ENCODE measurements at places on chromosomes 12 and 14.

DNA sequence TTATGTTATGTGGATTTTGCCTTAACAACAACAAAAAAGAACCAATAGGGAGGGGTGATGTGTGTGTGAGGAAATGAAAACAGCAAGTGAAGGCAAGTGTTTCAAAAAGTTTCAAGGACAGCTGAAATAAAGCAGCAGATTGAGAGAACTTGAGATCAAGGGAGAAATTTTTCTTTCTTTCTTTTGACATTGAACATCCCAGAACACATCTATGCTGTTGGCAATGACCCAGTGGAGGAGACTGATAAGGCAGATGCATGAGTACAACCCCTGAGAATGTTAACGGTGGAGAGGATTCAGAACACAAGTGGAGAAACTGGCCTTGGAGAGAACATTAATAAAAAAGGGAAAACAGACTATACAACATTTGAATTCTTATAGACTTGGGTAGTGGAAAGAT is 2.9 kb downstream of the LLPH start:
- peak; percentile 36 for DNase-seq

- DNase-seq, result peak; percentile 46
Measured at GRCh38 chr12:111126331-111126730, 206.0 kb upstream of the MYL2 start.

DNA sequence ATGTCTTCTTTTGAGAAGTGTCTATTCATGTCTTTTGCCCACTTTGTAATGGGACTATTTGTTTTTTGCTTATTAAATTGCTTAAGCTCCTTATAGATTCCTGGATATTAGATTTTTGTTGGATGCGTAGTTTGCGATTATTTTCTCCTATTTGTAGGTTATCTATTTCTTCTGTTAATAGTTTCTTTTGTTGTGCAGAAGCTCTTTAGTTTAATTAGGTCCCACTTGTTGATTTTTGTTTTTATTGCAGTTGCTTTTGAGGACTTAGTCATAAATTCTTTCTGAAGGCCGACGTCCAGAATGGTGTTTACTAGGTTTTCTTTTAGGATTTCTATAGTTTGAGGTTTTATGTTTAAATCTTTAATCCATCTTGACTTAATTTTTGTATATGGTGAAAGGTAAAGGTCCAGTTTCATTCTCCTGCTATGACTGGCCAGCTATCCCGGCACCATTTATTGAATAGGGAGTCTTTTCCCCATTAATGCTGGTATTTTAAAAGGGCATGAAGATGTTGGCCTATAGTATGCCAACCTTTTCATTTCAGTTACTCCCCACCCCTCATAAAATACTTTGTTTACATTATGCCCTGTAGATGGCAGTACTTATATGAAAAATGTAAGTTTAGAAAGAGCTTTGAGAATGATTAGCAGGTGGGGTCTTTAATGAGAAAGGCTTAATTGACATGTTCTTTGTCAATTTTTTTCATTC is 62.9 kb upstream of the PSMA6 start:
- DNase-seq, result peak; percentile 73

DNA sequence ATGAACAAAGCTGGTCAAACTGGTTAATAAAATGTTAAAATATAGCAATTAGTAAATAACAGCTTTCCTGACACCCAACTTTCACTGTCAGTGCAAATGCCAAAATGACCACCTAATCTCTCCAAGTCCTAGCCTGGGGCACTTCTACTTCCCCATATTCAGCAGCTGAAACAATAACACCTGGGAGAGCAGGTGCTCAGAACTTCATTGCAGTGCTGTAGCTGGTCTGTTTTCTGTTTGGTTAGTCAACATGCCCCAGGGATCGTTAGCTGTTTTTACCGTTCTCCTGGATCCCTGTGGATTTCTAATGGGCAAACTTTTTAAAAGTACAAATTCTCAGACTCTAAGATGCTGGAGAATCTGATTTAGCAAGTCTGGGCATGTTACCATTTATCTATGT is 759.7 kb downstream of the GALC start:
- no peak for DNase-seq

GRCh38 chr12:115657081-115658013 is 620.1 kb downstream of the MED13L start:
- DNase-seq, result no peak

GRCh38 chr14:101350021-101350420 is 211.3 kb upstream of the DIO3 start:
- DNase-seq, result no peak

DNA sequence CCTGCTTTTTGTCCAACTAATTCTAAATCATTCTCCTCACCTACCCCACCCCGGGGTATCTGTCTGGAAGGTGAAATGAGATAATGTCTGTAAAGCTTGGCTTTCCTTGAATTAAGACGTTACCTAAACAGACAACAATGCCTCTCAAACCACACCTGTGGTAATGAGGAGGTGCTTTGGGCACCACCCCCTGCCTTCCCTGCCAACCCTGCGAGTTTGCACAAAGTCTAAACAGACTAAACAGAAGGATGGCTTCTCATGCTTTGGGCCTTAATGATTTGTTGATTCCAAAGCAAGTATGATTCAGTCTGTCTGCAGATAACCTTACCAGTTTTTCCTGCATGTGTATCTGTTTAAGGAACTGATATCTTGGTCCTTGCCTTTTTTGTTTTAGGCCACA is 82.4 kb downstream of the ZFC3H1 start:
- DNase-seq, result no peak

DNA sequence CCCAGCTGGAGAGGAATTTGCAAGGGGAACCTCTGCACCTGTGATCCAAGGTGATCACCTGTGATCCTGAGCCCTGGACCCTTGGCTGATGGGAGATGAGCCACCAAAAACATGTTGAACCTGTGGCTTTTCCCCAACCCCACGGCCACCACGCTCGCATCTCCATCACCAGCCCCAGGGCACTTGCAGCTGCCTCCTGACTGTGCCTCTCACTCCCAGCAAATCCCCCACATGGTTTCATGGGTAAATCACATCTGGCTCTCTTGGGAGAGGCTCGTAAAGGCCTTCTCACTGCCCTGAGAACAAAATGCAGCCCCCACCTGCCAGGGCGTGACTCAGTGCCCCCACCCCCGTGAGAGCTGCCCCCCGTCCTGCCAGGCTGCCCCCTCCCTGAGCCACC is 76.0 kb downstream of the RFLNA start:
- DNase-seq, result no peak

GRCh38 chr12:127060933-127061332 is 1206.0 kb upstream of the TMEM132C start:
- DNase-seq, result no peak

DNA sequence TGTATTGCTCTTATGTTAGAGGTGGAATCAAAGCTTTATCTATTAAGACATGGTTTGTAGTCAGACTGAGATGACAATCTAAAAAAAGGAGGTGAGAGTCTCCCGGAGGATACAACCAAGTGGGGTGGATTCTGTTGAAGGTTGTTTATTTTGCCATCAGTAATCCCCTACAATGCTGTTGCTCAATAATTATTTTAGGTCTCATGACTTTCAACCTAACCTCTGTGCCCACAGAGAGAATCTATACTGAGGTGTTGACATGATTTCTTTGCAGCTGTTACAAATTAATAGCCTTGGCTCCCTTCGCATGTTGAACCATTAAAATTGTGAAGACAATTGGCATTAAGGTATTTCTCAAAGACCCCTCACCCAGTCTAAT is 28.7 kb upstream of the FOS start:
- DNase-seq, result no peak

DNA sequence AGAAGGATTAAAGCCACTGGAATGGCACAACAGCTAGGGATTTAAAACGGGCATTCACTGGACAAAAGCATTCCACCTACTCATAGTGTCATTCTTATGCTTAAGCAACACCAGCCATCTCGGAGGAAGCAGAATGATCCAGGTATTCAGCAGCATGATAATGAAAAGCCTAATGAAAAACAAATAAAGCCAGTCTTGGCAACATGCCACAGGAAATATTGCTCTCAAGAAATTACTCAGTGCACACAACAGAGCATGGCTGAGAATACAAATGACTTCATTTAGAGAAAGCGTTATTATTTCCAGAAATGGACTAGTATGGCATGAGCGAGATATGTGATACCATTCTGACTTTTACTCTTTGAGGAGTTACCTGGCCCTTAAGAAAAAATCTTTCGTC is 442.2 kb downstream of the APAF1 start:
- no peak for DNase-seq

GRCh38 chr14:76810525-76810924 is 2.2 kb downstream of the ANGEL1 start:
- DNase-seq, result peak; percentile 32

- DNase-seq, result peak; percentile 32
Measured at GRCh38 chr14:22908601-22909000, 10.3 kb downstream of the RBM23 start.

DNA sequence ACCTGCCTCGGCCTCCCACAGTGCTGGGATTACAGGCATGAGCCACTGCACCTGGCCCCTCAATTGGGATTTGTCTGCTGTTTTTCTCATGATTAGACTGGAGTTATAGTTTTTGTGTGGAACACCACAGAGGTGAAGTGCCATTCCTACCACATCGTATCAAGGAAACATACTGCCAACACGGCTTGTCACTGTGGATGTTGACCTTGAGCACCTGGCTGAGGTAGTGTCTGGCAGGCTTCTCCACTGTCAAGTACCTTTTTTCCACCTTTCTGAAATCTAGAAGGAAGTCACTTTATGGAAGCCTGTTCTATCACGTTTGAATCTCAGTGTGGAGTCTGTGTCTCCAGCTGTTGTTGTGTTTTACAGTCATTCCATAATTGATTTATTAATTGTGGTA is 21.4 kb upstream of the SEL1L start:
- no peak for DNase-seq

DNA sequence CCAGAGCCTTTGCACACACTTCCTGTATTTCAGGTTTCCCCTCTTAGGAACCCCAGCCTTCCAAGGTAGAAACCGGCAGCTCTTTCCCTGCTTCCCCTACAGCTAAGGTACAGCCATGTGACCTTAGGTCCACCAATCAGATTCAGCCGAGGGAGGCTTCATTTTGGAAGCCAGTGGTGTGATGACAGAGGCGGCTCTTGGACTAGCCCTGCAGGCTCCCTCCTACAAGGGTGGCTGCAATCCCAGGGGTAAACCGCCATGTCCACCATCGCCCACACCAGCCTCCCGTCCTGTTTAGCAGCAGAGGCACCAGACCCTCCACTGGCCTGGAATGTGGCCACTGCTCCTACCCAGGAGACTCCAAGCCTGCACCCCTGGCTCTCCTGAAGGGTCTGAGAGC is 65.6 kb downstream of the SERPINA3 start:
- DNase-seq, result no peak

- no peak for DNase-seq
Measured at GRCh38 chr14:75969126-75969525, 12.7 kb downstream of the TGFB3 start.

DNA sequence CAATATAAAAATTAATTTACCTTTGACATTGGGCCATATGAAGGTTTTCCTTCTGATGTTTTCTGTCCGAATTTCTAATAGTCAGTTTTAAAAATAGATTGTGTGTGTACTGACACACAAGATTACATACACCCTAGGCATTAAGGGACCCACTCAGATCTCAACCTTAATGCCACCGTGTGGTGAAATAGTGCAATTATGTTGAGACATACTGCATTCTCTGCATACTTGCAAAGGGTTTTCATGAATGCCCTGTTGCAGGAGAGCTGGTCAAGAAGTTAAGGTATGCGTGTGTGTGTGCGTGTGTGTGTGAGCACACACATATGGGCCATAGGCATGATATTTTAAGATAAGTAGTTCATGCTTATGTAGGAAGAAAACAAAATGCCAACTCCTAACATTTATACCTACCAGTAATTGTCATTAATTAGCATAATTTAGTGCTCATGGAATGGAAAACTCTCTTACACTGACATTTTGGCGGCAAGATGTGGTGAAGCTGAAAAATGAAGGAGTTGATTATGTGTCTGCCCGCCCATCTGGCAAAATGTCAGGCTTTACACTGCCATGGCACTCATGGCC is 58.8 kb downstream of the PIK3C2G start:
- peak; percentile 69 for DNase-seq

Data from hematopoietic multipotent progenitor cell treated with erythropoietin and hydrocortisone succinate and interleukin-3 and kit ligand, for 4 days (in vitro differentiated cells).